MG63 (cell line): ENCODE measurements at places on chromosomes 5 and 9.

GRCh38 chr5:1657161-1657741 is 133.5 kb upstream of the LPCAT1 start:
- DNase-seq: no peak

DNA sequence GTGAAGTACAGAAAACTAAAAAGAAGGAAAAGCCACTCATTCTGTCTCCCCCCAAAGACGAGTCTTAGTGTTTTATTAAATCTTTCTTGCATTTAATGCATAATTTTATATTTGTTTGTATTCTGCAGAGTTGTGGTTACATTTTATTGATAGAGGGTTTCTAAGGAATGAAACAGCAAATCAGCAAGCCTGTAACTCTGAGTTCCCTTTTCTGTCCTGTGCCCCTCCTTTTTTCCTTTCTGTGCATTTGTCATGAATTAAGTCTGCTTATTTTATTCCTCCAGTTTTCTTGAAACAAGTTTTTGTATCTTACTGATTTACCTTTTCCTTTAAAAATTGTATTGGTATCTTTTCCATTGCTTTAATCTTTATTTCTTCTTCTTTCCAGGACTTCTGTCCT is 132.8 kb downstream of the MUSK start:
- no peak for DNase-seq

DNA sequence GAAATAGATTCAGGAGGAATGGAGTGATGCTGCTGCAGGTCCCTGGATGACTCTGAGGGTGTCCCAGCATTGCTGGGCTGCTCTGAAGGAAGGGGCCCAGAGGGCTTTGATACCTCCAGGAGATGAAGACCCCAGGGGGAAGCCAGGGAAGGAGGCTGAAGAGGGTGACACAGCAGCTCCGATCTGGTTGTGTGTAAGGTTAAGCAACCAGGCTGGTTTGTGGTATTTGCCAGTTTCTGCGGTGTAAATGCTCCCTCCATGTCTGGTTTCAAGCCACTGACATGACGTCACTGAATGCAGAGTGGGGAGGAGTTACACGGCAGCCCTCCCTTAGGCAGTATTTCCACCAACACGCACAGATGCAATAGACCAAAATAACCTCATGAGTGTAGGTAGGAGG is 40.0 kb upstream of the ORM1 start:
- no peak for DNase-seq

DNA sequence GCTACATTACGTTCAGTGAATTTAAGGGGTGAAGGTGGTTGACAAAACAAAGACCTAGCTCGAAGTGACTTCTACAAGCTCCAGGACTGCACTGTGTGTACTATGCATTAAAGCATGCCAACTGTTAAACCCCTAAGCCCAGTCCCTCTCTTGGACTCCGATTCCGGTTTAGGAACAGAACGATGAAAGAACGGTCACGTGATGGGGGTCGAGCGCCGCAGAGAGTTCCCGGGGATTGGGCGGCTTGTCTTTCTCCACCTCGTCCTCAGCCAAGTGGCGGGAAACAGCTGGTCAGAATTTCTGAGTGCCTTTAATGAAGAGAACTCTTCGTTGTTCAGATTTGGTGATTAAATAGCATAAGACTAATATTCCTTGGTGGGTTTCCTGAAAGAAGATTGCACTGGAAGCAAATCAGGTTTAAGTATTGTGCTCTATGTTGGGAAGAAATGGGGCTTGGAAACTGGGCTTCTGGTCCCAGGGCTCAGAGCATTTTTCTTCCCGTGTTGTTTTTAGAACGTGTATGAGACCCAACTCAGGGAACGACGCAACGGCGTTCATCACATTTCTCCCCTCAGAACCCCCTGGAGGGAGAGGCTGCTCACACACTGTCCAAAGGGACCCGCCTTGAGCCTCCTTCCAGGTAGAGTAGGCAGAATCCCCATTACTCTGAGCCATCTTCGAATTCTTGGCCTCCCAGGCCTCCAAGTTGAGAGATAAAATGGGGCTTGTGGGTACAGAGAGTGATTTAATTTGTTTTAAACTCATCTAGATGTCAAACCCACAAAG is 25.3 kb downstream of the IRX2 start:
- DNase-seq: no peak
